ENCODE measurements at places on chromosomes 1 and 21.

DNA sequence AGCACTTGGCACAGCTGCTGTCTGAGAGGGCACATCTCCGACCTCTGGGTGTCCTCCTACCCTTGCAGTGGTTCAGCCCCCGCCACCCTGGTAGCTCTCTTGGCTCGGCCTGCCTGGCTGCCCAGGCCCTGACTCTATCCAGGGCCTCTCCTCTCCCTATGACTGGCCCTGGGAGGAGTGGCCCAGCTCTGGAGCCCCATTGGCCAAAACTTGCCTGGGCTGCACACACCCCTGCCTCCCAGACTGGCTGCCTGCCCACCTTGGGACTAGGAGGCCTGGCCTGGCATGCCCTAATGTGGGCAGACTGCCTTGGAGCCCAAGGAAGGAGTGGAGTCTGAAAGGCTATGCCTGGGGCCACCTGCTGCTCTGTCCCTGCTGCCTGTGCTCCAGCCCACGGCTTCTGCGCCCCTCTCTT lies 33.6 kb downstream of the ACOT11 start:
- DNase-seq: peak; percentile 68

DNA sequence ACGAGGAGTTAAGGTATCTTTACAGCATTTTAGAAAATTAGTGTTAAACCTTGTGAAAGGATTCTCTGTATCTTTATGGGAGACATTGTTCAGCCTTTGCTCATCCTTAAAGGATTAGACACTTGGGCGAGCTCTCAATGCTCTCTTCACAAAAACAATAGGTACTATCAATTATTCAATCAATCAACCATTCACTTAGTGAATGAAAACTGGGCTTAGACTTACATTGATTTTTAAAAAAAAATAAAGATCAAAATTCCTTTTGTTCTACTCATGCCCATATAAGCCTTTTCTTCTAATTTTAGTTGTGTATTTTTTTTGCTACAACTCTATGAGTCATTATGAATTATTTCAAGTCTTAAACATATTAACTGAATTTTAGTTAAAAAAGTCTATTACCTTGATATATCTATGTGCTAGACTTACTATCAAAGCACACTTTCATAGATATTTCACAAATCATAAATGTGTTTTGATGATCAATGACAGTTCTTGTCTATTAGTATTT lies 181.2 kb downstream of the DPYD start:
- DNase-seq: no peak

DNA sequence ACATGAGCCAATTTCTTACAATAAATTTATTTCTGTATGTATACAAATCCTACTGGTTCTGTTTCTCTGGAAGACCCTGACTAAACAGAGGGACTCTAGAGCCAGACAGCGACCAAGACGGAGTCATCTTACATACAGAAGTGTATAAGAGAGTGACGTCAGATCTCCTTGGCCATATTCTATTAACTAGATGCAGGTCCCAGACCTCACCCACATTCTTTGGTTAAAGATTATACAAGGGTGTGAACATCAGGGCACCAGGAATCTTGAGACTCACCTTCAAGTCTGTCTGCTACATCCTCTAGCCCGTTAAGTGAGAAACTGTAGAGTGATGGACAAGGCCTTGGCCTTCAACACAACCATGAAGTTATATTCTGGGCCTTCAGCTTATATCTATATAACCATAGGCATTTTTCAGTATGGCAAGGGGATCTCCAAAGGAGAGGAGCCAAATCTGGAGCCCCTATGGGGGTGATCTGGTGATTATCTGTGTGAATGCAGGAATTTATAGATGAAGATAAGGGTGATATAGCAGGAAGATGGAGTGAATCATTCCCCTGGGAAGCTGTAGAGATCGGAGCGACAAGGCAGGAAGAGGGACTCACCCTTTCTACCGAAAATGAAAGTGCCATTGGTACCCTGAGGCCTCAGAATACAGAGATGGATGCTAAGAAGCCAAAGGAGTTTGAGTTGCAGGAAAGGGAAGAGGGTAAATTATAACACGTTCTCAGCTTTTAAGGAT lies 83.9 kb downstream of the ADAMTS1 start:
- no peak for DNase-seq

DNA sequence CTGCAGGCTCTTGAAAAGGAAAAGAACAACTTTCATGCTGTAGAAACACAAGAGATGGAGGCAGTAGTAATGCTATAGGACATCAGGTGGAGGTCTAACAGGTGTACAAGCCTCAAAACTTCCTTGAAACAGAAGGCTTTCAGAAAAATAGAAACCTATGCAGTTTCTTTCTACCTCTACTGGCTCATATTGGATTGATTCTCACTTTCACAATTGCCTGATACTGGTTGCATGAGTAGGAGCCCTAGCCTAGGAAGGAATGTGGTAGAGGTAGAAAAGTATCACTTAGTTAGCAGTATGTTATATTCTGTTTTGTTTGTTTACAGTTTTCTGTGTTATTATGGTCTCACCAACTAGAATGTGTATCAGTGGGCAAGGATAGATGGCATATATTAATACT lies 175.4 kb upstream of the GORAB start:
- DNase-seq: no peak

DNA sequence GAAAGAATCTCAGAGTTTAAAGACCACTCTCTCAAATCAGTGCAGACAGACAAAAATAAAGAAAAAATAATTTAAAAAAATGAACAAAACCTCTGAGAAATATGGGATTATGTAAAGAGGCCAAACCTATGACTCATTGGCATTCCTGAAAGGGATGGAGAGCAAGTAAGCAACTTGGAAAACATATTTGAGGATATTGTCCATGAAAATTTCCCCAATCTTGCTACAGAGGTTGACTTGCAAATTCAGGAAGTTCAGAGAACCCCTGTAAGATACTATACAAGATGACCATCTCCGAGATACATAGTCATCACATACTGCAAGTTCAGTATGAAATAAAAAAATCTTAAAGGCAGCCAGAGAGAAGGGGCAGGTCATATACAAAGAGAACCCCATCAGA lies 43.7 kb upstream of the IVNS1ABP start:
- no peak for DNase-seq

DNA sequence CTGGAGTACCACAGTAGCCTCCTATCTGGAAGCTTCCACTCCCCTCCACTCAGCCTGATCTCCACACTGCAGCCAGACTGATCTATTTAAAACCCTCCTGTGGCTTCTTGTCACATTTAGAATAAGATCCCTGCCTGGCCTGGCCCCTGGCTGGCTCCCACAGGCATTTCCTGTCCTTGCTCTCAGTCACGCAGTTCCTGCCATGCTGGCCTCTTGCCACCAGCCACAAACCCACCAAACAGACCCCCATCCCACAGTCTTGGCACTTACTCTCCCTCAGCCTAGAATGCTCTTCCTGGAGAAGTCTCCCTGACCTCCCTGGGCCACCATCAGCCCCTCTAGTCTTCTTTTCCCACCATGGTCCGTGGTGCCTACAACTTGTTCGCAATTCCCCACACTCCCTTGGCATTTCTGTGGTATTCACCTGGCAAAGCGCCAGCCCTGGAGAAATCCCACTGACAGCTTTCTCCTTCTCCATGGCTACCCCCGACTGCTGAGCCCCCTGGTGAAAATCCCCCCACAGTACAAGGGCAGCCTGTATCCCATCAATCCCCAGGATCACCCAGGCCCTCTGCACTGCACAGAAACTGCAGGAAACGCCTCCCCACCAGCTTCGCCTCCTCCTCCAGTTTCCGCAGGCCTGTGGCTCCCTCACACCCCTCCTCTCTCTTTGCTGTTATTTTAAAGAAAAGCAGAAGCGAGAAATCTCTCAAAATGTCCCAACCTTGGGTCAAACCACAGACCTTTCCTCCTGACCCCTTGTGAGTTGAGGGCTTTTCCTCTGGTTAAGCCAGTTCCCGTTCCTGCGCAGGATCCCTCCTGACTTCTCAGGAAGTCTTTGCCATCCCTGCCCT lies 94.5 kb downstream of the SYT2 start:
- no peak for DNase-seq

- DNase-seq: no peak
Measured at GRCh38 chr1:116390195-116390594, 17.2 kb downstream of the ATP1A1 start.

GRCh38 chr1:207983044-207983635 lies 72.2 kb upstream of the CD34 start:
- no peak for DNase-seq

DNA sequence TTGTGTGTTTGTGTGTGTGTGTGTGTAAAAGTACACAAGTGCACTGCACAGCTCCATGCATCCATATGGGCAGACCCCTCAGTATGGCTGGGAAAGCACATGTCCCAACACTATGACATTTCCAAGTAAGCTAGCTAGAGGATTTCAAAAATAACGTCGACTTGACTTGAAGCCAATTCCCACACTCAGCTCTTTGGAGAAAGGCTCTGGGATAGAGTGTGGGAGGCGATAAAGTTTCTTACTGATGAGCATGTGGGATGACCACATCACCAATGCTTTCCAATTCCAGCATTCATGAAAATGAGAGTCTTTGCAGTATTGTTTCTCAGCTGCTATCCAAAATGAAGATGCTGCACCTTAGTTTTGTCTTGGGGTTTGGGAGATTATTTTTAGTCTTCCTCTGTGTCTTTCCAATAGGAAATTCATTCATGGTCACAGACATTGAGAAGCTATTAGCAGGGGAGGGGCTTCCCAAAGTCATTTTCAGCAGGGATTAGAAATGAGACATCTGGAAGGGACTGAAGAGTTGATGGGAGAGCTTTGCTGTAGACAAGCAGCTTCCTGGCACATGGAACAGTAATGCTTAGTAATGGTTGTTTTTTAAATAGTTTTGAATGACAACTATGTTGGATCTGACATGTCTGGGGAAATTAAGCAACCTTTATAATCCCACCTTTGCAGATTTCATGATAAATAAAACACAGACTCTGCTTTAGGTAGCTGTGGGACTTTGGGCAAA lies 143.5 kb downstream of the ASTN1 start:
- no peak for DNase-seq

DNA sequence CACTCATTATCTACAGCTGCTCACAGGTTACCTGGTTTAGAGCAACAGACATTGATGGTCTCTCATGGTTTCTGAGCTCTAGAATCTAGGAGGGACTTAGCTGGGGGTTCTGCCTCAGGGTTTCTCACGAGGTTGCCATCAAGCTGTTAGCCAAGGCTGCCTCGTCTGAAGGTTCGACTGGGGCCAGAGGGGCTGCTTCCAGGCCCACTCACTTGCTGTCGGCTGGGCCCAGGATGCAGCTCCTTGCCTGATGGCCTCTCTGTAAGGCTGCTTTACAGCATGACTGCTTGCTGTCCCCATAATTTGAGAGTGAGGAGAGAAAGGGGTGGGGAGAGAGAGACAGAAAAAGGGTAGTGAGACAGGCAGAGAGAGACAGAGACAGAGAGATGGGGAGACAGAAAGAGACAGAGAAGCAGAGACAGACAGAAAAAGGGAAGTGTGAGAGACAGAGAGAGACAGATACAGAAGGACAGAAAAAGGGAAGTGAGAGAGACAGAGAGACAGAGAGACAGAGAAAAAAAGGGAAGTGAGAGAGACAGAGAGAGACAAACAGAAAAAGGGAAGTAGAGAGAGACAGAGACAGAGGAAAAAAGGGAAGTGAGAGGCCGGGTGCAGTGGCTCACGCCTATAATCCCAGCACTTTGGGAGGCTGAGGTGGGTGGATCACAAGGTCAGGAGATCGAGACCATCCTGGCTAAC lies 106.8 kb upstream of the C1orf174 start:
- DNase-seq: no peak

GRCh38 chr21:30882866-30883597 lies 1.7 kb upstream of the KRTAP11-1 start:
- DNase-seq: no peak

- DNase-seq: no peak
Measured at GRCh38 chr1:177794376-177794991, 175.4 kb downstream of the SEC16B start.

DNA sequence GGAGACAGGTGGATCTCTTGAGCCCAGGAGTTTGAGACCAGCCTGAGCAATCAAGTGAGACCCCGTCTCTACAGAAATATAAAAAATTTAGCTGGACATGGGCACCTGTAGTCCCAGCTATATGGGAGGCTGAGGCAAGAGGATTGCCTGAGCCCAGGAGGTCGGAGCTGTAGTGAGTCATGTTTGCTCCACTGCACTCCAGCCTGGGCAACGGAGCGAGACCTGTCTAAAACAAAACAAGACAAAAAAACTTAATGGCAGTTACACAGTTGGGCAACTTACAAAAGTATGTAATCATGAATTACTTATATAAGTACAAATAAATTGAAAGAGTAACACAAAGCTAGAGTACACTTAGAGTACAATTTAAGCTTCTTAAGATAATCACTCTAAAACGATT lies 25.2 kb downstream of the RC3H1 start:
- no peak for DNase-seq

- DNase-seq: peak; percentile 30
Measured at GRCh38 chr1:236685917-236686814, at the start of gene ACTN2. ACTN2 (plus strand) TSS chr1:236686499; CDS start chr1:236686674, 175 bp downstream.

GRCh38 chr1:172147541-172147940 lies 272.9 kb upstream of the C1orf105 start:
- DNase-seq: no peak

DNA sequence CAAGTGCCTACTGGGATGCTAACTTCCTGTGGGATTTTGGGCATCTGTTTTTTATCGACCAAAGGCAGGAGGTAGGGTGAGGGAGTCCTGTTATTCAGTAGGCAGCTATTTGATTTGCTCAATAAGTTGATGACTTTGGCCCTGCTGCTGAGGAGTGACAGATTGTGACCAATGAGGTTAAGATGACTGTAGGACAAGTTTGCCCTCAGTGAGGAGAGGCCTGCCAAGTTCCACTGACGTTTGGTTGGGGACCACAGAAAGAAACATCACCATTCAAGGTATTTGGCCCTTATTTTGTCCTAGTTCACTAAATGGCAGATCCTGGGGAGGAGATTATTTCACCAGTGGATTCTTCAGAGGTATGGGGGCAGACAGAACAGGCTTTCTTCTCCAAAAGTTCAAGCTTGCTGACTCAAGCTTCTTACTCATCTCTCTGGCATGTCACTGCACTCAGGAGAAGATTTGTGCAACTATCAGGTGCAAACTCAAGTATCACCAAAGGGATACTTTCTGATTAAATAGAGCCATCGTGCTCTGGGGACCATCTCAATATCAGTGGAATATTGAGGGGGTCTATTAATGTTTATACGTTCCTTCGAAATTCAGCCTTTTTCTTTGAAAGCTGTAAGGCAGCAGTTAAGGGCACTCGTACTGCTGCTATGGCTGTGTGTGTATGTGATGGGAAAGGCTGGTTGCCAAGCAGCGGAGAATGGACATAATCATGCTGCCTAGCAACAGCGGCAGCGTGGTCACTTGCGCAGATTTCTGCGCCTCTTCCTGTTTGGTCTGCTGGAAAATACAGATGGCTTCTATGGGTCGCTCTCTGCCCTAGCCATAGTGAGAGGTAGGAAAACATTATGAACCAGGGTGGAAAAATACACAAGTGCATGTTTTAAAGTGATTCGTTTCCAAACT lies 78.7 kb downstream of the PBX1 start:
- peak; percentile 32 for DNase-seq

GRCh38 chr1:235136111-235136510 lies 7.5 kb upstream of the TOMM20 start:
- DNase-seq: no peak
